CD4-positive, alpha-beta T cell (primary cell): ENCODE measurements at places on chromosomes 1 and 21. TPM values are rescaled to one million over a fixed set of nuclear protein-coding genes. Genes with fewer than 3 reads are reported as not detected.

CDA gene
- total RNA-seq: 0.50 TPM

ITGB2 gene
- total RNA-seq: 283 TPM

HSPA6 gene
- 1.0 TPM for total RNA-seq

ZNF648 gene
- not detected for total RNA-seq

OR2T29 gene
- total RNA-seq: not detected

DNASE2B gene
- total RNA-seq: not detected

S100A12 gene
- total RNA-seq: 4.0 TPM

OR14I1 gene
- total RNA-seq: not detected

NAV1 gene
- total RNA-seq: 4.3 TPM

LHX4 gene
- not detected for total RNA-seq

C8B gene
- total RNA-seq: not detected

HORMAD1 gene
- total RNA-seq: not detected
